ENCODE measurements at places on chromosomes 7 and 10.
A peak's percentile ranks its signal among the peaks of the same experiment; 100 is the strongest.

- no peak for DNase-seq
- no peak overlapping the region for H3K27ac ChIP-seq
- no peaks in the 10 kb centered on the region for H3K27me3 ChIP-seq
- H3K4me3 ChIP-seq: no peak overlapping the region
- peaks cover 27% of the 10 kb centered on the region for H3K4me1 ChIP-seq
Measured at GRCh38 chr10:121084016-121084674, 233.0 kb downstream of the WDR11 start.

DNA sequence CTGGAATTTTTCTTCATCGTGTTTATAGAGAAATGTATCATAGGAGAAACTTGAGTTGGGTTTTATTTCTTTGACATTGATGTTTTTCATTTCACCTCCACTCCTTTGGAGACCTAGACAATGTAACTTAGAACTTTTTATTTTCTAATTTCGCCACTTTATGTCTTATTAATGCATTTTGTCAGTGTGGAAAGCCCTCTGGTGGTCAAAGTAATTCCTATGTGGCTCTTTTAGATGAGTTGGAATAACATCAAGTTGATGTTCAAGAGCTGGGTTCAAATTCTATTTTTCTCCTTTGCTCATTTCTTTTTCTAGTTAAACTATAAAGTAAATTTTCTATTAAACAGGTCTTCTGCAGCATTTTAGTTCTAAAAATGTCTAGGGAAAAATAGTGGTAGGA lies 478.6 kb downstream of the LRMDA start:
- H3K36me3 ChIP-seq: no peaks in the 10 kb centered on the region
- no peak overlapping the region for H3K27ac ChIP-seq
- no peak overlapping the region for H3K4me3 ChIP-seq
- peaks cover 3% of the 10 kb centered on the region for H3K4me1 ChIP-seq
- H3K27me3 ChIP-seq: no peaks in the 10 kb centered on the region

GRCh38 chr10:124259139-124259825 lies 159.4 kb downstream of the OAT start:
- no peaks in the 10 kb centered on the region for H3K4me1 ChIP-seq
- H3K27ac ChIP-seq: no peak overlapping the region
- H3K36me3 ChIP-seq: peaks cover 4% of the 10 kb centered on the region
- no peak overlapping the region for H3K4me3 ChIP-seq
- peak; percentile 51 for DNase-seq
- H3K27me3 ChIP-seq: peaks cover 5% of the 10 kb centered on the region

GRCh38 chr7:47536661-47537611 lies 45.0 kb downstream of the TNS3 start:
- peak overlapping the region; percentile 77 for H3K4me3 ChIP-seq
- peaks cover 5% of the 10 kb centered on the region for H3K36me3 ChIP-seq
- H3K4me1 ChIP-seq: peaks cover 58% of the 10 kb centered on the region
- DNase-seq: peak; percentile 63
- H3K27me3 ChIP-seq: peaks cover 36% of the 10 kb centered on the region

GRCh38 chr7:33547880-33548279 lies 357.5 kb upstream of the BMPER start:
- no peak for DNase-seq
- H3K4me1 ChIP-seq: peaks cover 9% of the 10 kb centered on the region
- H3K27me3 ChIP-seq: no peaks in the 10 kb centered on the region
- H3K36me3 ChIP-seq: no peaks in the 10 kb centered on the region
- H3K4me3 ChIP-seq: no peak overlapping the region
- no peak overlapping the region for H3K27ac ChIP-seq

DNA sequence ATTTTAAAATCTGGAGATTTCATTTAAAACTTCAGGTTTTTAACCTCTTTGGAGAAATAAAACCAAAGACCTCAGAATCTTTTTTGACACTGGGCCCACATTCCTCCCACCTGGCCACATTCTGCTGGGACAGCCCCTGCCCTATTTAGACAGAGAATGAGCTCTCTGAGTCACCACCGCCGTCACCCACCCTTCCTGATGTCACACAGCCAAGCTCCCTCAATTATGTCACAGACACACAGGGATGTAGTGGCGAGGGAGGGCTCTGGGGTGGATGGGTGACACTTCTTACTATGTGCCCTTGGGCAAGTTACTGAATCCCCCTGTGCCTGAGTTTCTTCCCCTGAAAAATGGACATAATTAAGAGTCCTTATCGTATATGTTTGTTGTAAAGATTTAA lies 162.6 kb downstream of the RAB11FIP2 start:
- no peak overlapping the region for H3K27ac ChIP-seq
- peaks cover 39% of the 10 kb centered on the region for H3K4me1 ChIP-seq
- no peaks in the 10 kb centered on the region for H3K27me3 ChIP-seq
- DNase-seq: no peak
- no peaks in the 10 kb centered on the region for H3K36me3 ChIP-seq
- no peak overlapping the region for H3K4me3 ChIP-seq

GRCh38 chr7:26202019-26202990 lies 760 bp downstream of the CBX3 start:
- peaks cover 36% of the 10 kb centered on the region for H3K4me1 ChIP-seq
- H3K27ac ChIP-seq: peak overlapping the region; percentile 93
- peak; percentile 22 for DNase-seq
- H3K4me3 ChIP-seq: peak overlapping the region; percentile 89

DNA sequence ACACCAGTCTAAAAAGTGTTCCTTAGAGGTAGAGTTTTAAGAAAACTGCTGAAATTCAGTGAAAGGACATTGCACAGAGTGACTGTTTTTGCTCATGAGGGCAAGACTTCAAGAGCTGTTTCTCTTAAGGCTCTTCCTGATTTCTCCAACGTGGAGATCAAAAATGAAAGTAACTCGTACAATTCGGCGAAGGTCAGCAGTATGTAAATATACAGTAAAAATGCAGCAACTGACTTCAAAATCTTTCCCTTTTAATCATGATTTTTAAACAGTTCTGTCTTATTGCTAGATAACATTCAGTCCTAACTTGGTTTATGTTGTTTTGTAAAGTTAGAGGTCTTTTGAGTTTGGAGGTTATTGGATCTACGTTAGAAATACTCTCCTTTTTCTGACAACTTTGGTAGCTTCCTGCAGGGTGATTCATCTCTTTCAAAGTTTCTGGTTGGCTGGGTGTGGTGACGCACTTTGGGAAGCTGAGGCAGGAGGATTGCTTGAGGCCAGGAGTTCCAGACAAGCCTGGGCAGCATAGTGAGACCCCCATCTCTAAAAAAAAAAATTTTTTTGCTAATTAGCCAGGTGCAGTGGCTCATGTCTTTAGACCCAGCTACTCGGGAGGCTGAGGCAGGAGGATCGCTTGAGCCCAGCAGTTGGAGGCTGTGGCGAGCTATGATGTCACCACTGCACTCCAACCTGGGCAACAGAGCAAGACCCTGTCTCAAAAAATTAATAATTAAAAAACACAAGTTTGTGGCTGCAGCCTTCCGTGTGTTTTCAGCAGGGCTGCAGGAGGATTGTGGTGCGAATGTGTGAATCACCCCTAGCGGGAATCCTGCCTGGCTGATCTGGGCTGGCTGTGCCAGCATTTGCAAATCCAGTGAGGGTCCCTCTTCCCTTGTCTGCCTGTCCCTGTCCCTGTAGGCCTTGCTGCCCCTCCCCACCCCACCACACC lies 29.2 kb upstream of the AP5Z1 start:
- H3K4me1 ChIP-seq: peaks cover 23% of the 10 kb centered on the region
- H3K36me3 ChIP-seq: peaks cover 18% of the 10 kb centered on the region
- H3K27ac ChIP-seq: no peak overlapping the region
- DNase-seq: no peak

GRCh38 chr10:115829521-115830205 lies 443.3 kb downstream of the GFRA1 start:
- peaks cover 2% of the 10 kb centered on the region for H3K36me3 ChIP-seq
- H3K27ac ChIP-seq: no peak overlapping the region
- no peaks in the 10 kb centered on the region for H3K27me3 ChIP-seq
- DNase-seq: no peak
- H3K4me3 ChIP-seq: no peak overlapping the region

GRCh38 chr10:3076138-3076537 lies 8.8 kb downstream of the PFKP start:
- DNase-seq: no peak
- H3K4me1 ChIP-seq: peaks cover 74% of the 10 kb centered on the region
- 0 out of 2 replicates have a peak overlapping the region, but pooled peaks have one; percentile 44 for H3K27ac ChIP-seq
- no peaks in the 10 kb centered on the region for H3K27me3 ChIP-seq

DNA sequence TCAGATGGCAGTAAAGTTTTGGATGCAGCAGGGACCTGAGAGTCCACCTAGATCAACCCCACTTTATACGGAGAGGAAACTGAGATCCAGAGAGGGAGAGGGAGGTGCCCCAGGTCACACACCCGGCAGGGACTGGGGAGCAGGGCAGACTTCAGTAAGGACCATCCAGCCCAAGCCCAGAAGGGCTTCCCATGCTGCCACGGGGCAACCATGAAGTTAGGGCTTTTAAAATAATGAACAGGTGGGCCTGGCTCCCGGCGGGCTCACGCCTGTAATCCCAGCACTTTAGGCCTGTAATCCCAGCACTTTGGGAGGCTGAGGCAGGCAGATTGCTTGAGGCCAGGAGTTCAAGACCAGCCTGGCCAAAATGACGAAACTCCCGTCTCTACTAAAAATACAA lies 98.5 kb downstream of the HIP1 start:
- peak overlapping the region; percentile 100 for H3K27ac ChIP-seq
- H3K4me3 ChIP-seq: peak overlapping the region; percentile 91
- peaks cover 47% of the 10 kb centered on the region for H3K4me1 ChIP-seq
- peaks cover 3% of the 10 kb centered on the region for H3K36me3 ChIP-seq

- H3K27me3 ChIP-seq: no peaks in the 10 kb centered on the region
- DNase-seq: no peak
- H3K27ac ChIP-seq: no peak overlapping the region
- no peaks in the 10 kb centered on the region for H3K36me3 ChIP-seq
- no peaks in the 10 kb centered on the region for H3K4me1 ChIP-seq
Measured at GRCh38 chr7:136142583-136142982, 165.4 kb upstream of the MTPN start.

GRCh38 chr7:41238851-41239331 lies 464.0 kb downstream of the INHBA start:
- no peaks in the 10 kb centered on the region for H3K36me3 ChIP-seq
- no peak overlapping the region for H3K27ac ChIP-seq
- DNase-seq: no peak
- H3K4me3 ChIP-seq: no peak overlapping the region
- no peaks in the 10 kb centered on the region for H3K27me3 ChIP-seq
- H3K4me1 ChIP-seq: no peaks in the 10 kb centered on the region

GRCh38 chr10:126017961-126018560 lies 121.7 kb downstream of the FANK1 start:
- no peak overlapping the region for H3K27ac ChIP-seq
- no peak overlapping the region for H3K4me3 ChIP-seq
- H3K4me1 ChIP-seq: peaks cover 2% of the 10 kb centered on the region
- no peaks in the 10 kb centered on the region for H3K36me3 ChIP-seq
- no peak for DNase-seq

GRCh38 chr7:66267249-66267648 lies 62.1 kb downstream of the TPST1 start:
- peaks cover 28% of the 10 kb centered on the region for H3K36me3 ChIP-seq
- H3K27me3 ChIP-seq: no peaks in the 10 kb centered on the region
- peaks cover 14% of the 10 kb centered on the region for H3K4me1 ChIP-seq
- DNase-seq: no peak
- no peak overlapping the region for H3K27ac ChIP-seq

- no peak for DNase-seq
- H3K4me3 ChIP-seq: no peak overlapping the region
- no peaks in the 10 kb centered on the region for H3K4me1 ChIP-seq
- H3K36me3 ChIP-seq: peaks cover 3% of the 10 kb centered on the region
Measured at GRCh38 chr10:87038286-87038717, 18.2 kb downstream of the FAM25A start.

- H3K4me1 ChIP-seq: no peaks in the 10 kb centered on the region
- DNase-seq: no peak
- H3K4me3 ChIP-seq: no peak overlapping the region
Measured at GRCh38 chr7:98795741-98796493, 73.9 kb downstream of the TMEM130 start.

GRCh38 chr7:47221826-47222225 lies 360.1 kb downstream of the TNS3 start:
- H3K27ac ChIP-seq: no peak overlapping the region
- peaks cover 9% of the 10 kb centered on the region for H3K36me3 ChIP-seq
- no peaks in the 10 kb centered on the region for H3K4me1 ChIP-seq
- H3K4me3 ChIP-seq: no peak overlapping the region
- DNase-seq: no peak

GRCh38 chr10:102641402-102641801 lies 2.9 kb upstream of the TRIM8 start:
- H3K27ac ChIP-seq: peak overlapping the region; percentile 99
- H3K4me1 ChIP-seq: peaks cover 14% of the 10 kb centered on the region
- DNase-seq: no peak
- H3K36me3 ChIP-seq: no peaks in the 10 kb centered on the region

- H3K36me3 ChIP-seq: no peaks in the 10 kb centered on the region
- no peaks in the 10 kb centered on the region for H3K27me3 ChIP-seq
- no peak overlapping the region for H3K4me3 ChIP-seq
- no peak overlapping the region for H3K27ac ChIP-seq
- no peak for DNase-seq
- H3K4me1 ChIP-seq: peaks cover 3% of the 10 kb centered on the region
Measured at GRCh38 chr10:59505926-59506325, 143.6 kb upstream of the FAM13C start.

All from WTC11 (cell line).